ENCODE measurements at places on chromosomes 2 and 18.
A peak's percentile ranks its signal among the peaks of the same experiment; 100 is the strongest.

GRCh38 chr2:53629501-53629900 is 138.1 kb upstream of the CHAC2 start:
- no peak for DNase-seq

DNA sequence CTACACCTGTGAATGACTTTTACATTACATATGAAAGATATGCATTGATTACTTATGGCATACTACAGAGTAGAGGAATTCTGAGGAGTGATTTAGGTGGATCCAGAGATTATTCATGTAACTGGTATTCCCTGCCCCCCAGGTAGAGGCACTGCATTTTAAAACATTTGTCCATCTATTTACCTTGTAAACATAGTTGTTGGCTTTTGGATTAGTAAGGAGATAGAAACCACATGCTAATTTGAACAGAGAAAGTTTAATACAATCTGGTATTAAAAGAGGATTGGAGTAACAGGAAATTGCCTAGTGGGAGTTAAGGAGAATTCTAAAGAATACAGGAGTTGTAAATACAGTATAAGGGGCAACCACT is 15.9 kb downstream of the GALNT3 start:
- no peak for DNase-seq

GRCh38 chr2:75324141-75324540 is 124.8 kb upstream of the TACR1 start:
- no peak for DNase-seq

GRCh38 chr2:31404302-31404701 is 10.2 kb downstream of the XDH start:
- DNase-seq = no peak

DNA sequence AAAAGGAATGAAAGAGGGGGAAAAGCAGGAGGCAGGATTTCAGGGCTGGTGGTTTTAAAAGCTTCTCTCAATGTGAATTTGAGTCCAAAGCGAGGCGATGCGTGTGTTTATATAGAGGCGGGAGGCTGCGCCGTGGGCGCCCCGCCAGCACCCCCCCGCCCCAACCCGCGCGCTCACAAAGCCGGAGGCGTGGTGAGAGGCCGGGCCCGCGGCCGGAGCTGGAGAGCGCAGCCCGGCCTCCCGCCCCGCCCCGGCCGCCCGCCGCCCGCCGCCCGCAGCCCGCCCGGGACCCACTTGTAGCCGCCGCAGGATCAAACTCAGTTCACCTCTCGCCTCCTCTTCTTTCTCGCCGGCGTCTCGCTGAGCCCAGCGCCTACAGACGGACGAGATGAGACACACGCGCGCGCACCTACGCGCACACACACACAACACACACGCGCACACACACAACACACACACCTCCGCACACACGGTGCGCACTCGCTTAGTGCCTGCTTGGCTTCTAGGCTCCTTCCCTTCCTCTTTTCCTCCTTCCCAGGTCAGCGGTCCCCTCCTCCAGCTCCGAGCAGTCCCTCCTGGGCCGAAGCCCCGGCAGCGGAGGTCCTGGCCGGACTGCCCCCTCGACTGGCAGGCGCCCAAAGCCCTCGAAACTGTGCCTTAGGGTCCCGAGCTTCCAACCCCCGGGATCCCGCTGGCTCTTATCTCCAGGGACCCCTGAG is 1.3 kb upstream of the CYP26B1 start:
- peak; percentile 83 for DNase-seq

DNA sequence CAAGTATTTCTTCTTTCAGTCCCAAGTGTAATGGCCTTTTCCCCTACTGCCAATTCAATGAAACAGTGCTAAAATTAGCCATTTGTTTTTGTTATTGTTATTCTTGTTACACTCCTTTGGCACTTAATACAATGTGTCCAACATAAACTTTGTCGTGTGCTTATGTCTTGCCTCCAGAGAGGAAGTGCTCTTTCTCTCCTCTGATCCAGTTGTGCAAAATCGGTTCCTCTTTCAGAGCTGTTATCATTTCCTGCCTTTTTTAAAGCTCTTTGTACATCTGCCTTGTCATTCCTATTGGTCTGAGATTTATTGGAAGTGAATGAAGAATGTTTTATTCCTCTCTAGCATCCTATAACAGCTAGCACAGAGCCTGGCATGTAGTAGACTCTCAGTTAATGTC is 623.2 kb upstream of the ID2 start:
- no peak for DNase-seq

- no peak for DNase-seq
These were observed 103.0 kb downstream of the HNRNPLL start for GRCh38 chr2:38499548-38500282.

GRCh38 chr2:63064197-63064596 is 13.6 kb downstream of the OTX1 start:
- DNase-seq = no peak

- DNase-seq = no peak
These were observed 57.1 kb downstream of the RAPGEF4 start for GRCh38 chr2:172792711-172793110.

DNA sequence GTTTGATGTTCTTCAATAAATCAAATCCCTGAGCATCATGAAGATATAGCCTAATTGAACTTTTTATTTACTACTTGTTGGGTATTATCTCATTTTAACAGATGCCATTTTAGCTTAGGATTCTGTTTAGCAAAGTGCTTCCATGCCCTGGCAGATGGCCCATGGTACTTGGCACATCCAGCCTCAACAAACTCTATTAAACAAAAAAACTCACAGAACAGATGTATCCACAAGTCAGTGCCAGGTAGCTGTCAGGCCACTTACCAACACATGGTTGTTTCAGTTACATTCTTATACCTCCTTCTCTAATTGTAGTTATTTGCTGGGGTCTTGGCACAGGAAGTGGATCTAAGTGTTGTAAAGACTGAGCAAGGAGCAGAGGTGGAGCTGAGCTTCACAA is 29.6 kb downstream of the GAD1 start:
- peak; percentile 68 for DNase-seq

GRCh38 chr18:76857476-76857875 is 35.1 kb downstream of the ZNF236 start:
- no peak for DNase-seq

- DNase-seq = peak; percentile 24
These were observed 167.8 kb upstream of the FOSL2 start for GRCh38 chr2:28224648-28225472.

- DNase-seq = no peak
These were observed 133.0 kb downstream of the IKZF2 start for GRCh38 chr2:213018340-213018901.

GRCh38 chr2:121860033-121860757 is 104.7 kb downstream of the TSN start:
- DNase-seq = peak; percentile 57

DNA sequence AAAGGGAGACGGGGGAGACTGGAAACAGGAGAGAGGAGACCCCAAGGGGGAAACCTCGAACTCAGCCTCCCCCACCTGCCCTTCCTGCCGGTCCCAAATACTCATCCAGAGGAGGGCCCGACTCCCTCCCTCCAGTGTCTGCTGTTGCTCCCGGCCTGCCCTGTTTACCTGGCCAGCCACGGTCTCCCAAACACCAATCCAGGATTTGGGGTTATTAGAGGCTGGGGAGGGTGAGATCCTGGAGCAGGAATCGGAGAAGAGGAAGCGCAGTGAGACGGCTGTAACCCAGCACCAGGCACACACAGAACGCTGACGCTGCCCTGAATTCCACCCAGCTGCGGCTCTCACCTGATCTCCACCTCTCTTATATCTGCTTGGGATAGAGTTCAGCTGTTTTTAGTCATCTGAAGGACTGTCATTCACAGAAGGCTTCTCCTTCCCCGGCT is 213.0 kb downstream of the TNS1 start:
- DNase-seq = no peak

- DNase-seq = no peak
These were observed 237.9 kb downstream of the HAUS1 start for GRCh38 chr18:46341986-46342525.

DNA sequence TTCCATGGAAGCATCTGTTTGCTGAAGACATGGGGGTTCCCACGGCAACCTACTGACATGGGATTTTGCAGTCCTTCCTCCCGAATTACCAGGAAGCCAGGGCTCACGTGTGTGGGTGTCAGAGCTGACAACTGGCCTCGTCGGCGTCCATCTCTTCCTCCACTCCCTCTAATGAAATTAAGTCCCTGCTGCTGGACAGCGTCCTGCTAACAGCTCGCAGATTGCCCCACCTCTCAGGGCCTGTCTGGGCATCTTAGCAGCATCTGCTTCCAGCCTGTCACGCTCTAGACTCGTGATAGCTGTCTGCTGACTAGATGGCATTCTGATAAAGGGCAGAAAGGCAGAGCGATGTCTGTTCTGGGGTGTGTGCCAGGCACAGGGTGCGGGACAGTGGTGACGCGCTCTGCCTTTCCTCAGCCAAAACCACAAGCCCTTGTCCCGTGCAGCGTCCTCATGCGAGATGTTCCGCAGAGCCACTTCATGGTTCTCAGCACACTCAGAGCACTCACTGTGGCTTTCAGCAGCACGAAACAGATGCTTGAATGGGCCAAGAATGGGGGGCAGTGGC is 161.1 kb downstream of the ARL4C start:
- no peak for DNase-seq

DNA sequence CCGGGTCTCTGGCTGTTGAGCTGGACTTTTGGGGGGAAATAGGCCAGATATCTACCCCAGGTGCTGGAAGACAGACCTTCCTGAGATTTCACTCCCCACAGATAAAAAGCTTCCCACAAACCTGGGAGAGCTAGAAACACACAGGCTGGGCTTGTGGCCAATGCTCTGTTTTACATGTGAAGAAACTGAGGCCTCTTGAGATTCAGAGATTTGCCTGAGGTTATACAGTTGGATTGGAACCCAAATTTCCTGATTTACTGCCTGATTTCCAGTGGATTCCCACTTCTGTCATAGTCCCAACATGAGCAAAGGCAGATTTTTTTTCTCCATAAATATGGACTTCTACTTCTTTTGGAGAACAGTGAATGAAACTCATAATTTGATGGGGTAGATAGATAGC is 360.2 kb downstream of the SETBP1 start:
- DNase-seq = no peak

DNA sequence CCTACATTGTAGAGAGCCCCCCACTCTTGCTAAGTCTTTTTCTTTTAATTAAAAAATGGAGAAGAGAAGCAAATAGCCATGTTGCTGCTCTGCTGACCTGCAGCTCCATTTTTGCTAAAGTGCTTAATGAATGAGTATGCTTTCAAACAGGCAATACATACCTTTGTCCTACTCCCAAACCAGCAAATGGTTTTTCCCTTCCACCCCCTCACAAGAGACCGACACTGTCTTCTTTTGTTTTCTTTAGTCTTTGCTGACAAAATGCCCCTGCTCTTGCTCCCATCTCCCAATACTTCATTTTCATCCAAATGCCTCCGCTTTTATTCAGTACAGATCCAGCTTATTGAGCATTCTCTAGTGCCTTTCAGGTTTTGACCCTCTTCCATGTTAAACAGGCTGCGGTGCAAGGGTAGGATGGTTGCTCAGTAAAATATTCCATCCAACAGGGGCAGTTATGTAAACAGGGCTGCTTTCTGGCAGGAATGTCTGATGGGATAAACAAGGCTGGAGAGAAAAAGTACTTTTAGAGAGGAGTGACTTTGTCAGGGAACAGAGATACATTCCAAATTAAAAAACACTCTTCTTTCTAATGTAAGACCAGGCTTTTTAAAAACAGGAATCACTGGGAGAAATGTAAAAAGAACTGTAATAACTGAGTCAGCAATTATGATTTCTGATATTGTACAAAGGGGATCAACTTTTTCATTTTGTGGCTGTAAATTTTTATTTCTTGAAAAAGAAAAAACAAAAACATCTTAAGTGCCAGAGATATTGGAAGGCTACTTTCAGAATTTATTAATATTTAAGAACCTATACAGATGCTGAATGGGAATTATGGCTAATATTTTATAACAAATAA is 136.8 kb downstream of the MEP1B start:
- no peak for DNase-seq

DNA sequence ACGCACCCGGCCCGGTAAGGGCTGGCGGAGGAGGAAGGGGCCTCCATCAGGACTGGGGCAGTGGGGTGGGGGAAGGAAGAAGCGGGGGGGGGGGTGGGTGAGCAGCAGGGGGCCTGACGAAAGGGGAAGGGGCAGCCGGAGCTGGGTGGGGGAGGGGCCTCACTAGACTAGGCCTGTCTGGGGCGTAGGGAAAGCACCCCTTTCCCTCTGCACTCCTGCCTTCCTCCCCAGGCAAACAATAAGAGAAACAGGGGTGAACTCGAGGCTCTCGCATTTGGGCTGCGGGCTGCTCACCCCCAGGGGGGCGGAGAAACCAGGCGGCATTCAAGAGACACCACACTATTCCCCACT is 82.7 kb upstream of the POMC start:
- no peak for DNase-seq

DNA sequence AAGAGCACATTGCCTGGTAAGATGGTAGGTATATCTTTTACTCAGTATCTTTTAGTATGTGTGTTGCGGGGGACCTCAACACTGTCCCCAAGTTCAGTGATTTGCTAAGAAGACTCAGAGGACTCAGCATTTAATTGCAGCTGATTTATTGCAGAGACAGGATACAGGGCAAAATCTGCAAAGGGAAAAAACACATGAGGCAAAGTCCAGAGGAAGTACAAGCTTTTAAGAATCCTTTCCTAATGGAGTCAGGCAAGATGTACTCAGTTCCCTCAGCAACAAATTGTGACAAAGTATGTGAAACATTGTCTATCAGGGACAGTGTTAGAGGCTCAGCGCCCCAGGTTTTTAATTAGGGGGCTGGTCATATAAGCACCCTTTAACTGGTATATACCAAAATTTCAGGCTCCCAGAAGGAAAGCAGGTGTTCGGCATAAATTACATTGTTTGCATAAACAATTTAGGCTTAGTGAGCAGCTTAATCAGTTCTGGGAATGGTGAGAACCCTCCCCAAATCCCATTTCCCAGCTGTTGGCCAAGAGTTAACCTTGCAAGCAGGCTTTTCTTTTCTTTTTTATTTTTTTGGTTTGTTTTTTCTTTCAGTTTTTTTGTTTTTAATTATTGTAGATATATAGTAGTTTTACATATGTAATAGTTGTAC is 41.7 kb downstream of the RAB3GAP1 start:
- DNase-seq = no peak

DNA sequence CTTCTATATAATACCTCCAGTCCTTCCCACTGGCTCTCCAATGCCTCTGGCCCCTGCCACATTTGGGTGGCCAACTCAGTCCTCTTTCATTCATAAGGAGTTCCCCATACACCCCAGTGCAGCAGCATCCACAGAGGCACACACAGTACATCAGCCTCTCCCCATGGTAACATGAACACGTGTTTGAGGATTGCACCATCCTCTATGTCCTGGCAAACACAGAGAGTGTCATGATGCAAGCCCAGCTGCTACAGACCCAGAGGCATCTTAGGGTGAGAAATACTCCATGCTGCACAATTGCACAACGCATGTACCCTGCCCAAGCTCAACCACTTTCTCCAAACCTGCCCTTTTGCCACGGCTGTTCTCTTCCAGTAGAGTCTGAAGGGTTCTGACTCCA is 11.5 kb downstream of the IGFBP5 start:
- DNase-seq = peak; percentile 54

Data from MG63 (cell line).